Stimulated activated naive B cell treated with anti-CD40 and anti-IgM and Interleukin-4, amounts not matched to agents 10 μg/mL and 1 μg/mL and 100 μg/mL, for 72 hours (primary cell): ENCODE measurements at places on chromosomes 13 and 19.
A peak's percentile ranks its signal among the peaks of the same experiment; 100 is the strongest.

DNA sequence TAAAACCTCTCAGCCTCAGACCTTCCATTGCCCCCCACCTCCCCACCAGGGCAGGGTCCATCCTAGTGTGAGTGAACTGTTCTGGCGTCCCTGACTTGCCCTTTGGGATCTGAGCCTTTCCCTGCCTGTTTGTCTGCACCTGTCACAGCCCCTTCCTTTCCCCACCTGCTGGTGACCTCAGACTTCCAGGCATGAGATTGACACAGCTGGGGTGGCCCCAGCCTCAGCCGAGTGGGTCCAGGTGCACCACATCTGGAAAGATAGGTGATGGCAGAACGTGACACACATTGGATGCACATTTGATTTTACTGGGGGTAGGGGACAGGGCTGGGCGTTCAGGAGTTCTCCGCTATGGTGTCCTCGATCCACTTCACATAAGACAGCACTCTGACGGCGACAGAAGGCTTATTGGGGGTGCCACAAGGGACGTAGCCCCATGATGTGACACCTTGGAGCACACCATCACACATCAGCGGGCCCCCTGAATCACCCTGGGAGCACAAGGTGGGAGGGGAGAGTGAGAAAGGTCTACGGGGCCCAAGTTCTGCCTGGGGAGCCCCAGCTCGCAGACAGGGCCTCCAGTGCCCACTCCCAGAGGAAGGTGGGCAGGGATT, 4.6 kb downstream of the KLK1 start:
- no peak for DNase-seq

DNA sequence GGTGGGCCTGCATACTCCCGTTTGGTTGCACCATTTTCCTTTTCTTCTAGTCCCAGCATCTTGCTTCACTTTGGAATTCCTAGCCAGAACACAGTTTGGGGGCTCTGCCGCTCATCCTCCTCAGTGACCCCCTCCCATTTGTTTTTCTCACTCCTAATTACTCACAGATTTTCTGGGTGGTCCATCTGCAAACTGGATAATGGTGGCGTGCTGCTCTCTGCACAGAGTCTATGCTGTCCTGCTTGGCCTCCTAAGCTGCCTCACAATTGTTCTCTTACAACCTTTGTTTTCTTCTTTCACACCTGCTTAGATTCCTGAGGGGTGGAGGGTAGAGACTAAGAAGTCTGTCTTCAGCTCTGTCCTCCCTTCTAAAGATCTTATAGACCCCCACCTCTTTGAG, 80.8 kb downstream of the SHISA2 start:
- no peak for DNase-seq

GRCh38 chr19:17830567-17831418, 9.5 kb upstream of the INSL3 start:
- no peak for DNase-seq

- no peak for DNase-seq
Observed at GRCh38 chr13:28854657-28855056, 34.5 kb downstream of the MTUS2 start.

DNA sequence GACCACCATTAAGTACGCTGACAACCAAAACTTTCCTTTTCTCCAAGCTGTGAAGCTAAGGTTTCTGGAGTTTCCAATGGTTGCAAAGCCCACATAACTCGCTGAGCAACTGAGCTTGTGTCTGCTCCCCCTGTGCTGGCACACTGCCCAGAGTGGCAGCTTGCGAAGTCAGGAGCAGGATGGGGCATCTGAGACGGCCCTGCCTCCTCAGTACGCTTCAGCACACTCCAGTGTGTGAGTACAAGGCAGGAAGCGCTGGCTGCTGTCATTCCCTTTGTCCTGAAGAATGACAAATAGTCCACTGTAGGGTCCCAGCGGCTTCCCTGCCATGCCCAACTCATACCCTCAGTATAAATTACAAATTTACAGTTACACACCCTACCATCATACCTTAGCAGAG, 51.5 kb downstream of the SKA3 start:
- no peak for DNase-seq

DNA sequence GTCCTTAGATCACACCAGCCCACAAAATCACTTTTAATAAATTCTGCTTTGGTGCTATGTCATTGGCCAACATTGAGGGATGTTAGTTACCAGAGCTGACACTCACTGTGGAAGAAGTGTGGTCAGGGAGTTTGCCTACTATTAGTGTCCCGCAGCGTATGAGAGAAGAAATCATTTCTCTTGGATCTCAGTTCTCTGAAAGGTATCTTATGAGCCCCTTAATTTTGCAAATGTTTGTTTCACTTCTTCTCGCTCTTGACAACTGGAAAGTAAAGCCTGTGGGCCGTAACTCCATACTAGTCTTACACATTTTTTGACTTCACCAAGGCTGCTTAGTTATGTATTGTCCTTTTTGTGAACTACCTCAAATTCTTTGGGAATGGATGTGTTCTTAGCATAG, 80.9 kb downstream of the FLT1 start:
- DNase-seq: no peak

DNA sequence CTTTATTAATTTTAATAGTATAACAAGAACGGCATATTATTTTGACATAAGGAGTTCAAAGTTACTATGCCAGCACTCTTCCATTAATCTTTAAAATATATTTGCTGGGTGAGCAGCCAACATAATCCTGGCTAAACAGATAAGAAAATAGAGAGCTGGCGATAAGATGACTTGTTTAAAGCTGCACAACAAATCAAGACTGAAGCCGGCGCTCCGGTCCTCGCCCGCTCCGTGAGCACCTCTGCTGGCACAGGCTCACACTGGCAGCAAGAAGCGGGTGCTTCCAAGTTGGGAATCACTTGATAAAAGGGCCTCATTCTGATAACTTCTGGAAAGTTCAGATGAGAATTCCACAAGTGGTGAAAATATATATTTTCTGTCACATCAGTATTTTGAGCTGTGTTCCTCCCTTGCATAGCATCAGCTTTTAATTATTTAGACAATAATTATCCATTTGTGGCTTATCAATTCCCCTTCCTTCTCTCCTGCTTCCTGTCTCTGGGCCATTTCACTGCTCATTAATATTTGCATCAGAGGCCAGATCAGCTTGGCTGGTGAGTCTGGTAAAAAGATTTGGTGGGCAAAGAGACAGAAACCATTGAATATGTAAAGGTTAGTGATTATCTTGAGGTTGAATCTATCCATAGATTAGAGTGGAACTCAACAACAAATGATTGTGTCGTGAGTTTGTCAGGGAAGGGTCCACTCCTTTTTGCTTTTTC, 205.3 kb downstream of the MZT1 start:
- DNase-seq: no peak

GRCh38 chr13:111372651-111373425, 52.4 kb downstream of the TEX29 start:
- DNase-seq: no peak

GRCh38 chr19:46731584-46731983, 14.3 kb upstream of the FKRP start:
- DNase-seq: no peak

- no peak for DNase-seq
Observed at GRCh38 chr19:17687141-17687856, 855 bp downstream of the UNC13A start.

GRCh38 chr13:40781717-40782116, 7.7 kb upstream of the SLC25A15 start:
- DNase-seq: no peak

DNA sequence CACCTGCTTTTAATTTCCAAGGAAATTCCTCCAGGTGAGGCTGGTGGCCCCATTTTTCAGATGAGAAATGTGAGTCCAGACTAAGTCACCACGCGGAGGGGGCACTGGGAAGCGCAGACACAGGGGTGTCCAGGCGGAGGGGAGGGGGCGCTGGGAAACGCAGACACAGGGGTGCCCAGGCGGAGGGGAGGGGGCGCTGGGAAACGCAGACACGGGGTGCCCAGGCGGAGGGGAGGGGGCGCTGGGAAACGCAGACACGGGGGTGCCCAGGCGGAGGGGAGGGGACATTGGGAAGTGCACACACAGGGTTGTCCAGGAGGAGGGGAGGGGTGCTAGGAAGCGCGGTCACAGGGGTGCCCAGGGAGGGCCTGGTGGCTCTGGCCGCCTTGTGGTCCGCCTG, 3.5 kb downstream of the GRK1 start:
- no peak for DNase-seq

GRCh38 chr13:112643759-112644459, 45.9 kb upstream of the ATP11A start:
- no peak for DNase-seq

DNA sequence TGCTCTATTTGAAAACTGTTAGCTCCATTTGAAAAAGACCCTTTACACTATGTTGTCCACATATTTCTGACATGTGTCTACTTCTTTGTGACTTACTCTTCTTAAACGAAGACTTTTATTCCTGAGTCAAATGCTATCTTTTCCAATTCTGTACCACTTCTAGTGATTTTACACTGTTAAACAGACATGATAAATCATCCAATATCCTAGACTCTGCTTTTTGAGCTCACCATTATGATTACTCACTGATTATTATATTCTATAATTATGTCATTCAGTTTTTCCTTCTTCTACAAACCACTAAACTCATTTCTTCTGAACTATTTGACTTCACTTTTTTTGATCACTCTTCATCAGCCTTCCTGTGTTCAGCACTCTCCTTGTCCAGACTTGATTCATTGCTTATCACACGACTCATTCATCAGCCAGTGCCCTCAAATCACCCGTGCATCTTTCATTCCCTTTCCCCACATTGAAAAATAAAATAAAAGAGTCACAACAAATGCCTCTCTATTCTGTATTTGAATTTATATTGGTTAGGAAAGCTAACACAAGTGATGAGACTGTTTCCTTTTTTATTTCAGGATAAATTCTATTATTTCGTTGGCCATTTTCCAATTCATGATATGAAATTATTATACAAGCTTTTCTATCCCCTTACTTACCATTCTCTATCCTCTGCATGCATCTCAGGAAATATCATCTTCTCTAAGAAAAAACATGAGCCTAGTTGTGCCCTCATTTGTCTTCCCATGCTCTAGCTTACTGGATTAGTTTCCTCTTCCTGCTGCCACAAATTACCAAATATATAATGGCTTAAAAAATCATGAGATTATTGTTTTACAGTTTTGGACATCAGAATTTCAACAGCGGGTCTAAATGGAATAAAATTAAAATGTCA, 1482.1 kb upstream of the MIR17HG start:
- no peak for DNase-seq

- DNase-seq: no peak
Observed at GRCh38 chr13:102536695-102537485, 59.9 kb upstream of the TPP2 start.

GRCh38 chr19:13872339-13872694, 4.6 kb upstream of the NANOS3 start:
- no peak for DNase-seq

GRCh38 chr13:32262165-32262564, 53.0 kb downstream of the ZAR1L start:
- no peak for DNase-seq

- no peak for DNase-seq
Observed at GRCh38 chr13:31781064-31781463, 41.7 kb downstream of the RXFP2 start.

GRCh38 chr13:45048890-45049407, 59.6 kb downstream of the GPALPP1 start:
- DNase-seq: no peak

- DNase-seq: peak; percentile 18
Observed at GRCh38 chr19:294946-295686, 3.9 kb upstream of the PLPP2 start.

DNA sequence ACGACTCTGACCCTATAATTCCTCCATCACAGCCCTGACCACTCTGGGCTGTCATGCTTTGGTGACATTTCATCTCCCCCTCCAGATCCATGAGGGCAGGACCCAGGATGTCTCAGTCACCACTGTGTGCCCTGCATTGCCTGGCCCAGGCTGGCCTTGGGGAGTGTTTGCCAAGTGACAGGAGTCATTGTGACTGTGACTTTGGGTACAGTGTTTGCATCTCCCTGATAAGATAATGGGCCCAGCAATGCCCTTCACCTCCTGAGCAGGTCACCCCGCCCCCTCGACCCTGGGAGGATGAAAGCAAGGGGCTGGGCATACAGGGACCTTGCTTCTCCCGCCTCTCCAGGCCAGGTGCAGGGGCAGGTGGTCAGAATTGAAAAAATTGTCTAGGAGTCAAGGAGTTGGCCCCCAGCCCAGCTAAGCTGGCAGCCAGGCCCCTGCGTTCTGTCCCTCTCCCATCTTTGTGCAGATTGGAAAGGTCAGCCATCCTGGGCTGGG, 5.9 kb upstream of the ATP4A start:
- no peak for DNase-seq

DNA sequence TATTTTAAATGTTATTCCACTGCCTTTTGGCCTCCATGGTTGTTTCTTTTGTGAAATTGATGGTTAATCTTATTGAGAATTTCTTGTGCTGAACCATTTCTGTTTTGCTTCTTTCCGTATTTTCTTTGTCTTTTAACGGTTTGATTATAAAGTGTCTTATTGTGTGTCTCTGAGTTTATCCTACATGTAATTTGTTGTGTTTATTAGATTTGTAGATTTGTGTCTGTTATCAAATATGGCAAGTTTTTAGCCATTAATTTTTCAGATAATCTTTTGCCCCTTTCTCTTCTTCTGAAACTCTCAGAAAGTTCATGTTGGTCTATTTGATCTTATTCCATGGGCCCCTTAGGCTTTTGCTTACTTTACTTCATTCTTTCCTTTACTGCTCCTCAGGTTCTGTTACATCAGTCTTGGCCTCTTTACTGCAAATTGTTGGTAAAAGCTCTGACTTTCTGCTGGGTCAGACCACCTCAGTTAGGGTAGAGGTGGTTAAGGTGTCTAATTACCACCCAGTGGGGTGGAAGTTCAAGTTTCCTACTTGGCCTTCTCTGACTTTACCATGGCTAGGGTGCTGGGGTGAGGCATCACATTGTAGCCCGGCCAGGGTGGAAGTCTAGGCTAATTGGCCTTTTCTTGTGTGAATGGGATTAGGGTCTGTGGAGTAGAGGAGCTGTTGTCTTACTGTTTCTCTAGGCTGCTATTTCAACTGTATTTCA, 58.3 kb downstream of the ZMYM2 start:
- no peak for DNase-seq

GRCh38 chr13:106318941-106319411, 216.5 kb downstream of the EFNB2 start:
- DNase-seq: no peak
